ENCODE measurements at places on chromosomes 4 and X.

GRCh38 chr4:3677748-3678070, 88.5 kb upstream of the ADRA2C start:
- no peak for DNase-seq

DNA sequence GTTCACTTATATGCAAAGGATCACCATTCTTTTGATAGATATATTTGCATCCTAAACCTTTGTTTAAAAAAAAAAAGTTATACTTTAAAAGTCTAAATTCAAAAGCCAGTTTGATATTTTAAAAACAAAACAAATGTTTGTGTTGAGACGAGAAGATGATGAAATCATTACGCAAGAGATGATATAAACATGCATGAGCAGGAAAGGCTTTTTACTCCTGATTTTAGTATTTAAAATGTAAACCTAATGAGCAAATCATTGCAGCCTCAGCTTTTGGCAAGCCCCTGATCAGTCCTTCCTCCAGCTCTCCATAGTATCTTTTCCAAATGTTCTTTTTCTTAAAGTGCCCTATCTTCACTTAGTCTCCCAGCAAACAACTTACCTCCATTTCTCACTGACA, 115.6 kb downstream of the ARAP2 start:
- no peak for DNase-seq

DNA sequence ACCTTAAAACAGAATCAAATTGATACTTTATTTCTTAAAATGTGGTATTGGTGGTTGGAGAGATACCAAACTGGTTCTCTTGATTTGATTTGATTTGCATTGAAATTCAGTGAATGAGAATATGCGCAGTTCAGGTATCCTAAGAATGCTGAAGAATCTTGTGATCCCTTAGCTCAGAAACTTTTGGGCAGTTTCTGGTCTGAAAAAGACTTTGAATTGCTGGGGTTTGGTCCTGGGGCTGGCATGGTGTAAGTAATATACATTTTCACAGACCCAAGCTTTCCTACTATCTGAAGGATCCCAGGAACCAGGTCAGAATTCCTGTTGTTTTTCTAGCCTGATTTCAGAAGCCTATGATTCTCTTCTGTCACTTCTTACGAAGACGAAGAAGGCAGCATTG, 6.6 kb downstream of the RAB33B start:
- DNase-seq: no peak

- peak; percentile 87 for DNase-seq
These were observed 39.7 kb downstream of the VEGFC start for GRCh38 chr4:176753049-176753448.

- no peak for DNase-seq
These were observed 132.0 kb downstream of the CPZ start for GRCh38 chr4:8724436-8725070.

- no peak for DNase-seq
These were observed 77.8 kb upstream of the HELT start for GRCh38 chr4:184940500-184940899.

DNA sequence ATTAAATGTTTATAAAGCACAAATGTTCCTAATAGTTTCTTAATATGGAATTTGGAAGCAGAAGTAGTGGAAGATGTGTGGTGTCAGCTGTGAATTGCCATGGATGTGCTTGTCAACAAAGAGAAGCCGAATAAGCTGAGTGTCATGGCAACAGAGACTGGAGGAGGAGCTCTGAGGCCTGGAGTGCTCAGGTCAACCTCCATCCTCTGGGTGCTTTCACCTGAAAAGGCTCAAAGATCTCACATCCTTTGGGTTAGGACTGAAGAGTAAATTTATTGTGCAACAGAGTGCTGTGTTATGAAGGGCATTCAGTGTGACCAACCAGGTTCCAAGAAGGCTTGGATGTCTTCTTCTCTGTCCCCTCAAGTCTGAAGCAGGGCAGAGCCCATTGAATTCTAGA, 18.7 kb downstream of the SGMS2 start:
- no peak for DNase-seq

DNA sequence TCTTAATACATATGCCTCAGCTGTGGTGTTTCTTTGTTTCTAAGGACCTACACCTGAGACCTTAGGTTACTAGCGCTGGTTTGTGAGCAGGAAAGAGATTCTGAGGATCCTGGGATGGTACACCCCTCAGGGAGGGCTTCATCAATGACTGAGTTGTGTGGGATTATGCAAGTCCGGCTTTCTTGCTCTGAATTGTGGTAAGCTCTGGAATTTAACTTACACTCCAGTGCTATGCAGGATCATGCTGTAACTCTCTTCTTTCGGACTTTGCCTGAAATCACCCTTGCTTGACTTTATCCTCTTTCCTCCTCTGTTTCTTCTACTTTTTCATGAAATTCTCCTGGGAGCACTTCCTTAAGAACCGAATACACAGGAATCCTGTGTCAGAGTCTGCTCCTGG, 431.5 kb upstream of the BOD1L1 start:
- DNase-seq: no peak

GRCh38 chr4:110798687-110799086, 175.8 kb upstream of the PITX2 start:
- no peak for DNase-seq

GRCh38 chrX:71378732-71379131, 12.6 kb downstream of the TAF1 start:
- no peak for DNase-seq
